ENCODE measurements at places on chromosomes 1 and 21. TPM values are rescaled to one million over a fixed set of nuclear protein-coding genes. Genes with fewer than 3 reads are reported as not detected.

GRCh38 chr1:158035976-158036583 is 42.6 kb downstream of the KIRREL1 start:
- no peak for DNase-seq

GRCh38 chr1:39268112-39268581 is 63.7 kb downstream of the MACF1 start:
- no peak for DNase-seq

DNA sequence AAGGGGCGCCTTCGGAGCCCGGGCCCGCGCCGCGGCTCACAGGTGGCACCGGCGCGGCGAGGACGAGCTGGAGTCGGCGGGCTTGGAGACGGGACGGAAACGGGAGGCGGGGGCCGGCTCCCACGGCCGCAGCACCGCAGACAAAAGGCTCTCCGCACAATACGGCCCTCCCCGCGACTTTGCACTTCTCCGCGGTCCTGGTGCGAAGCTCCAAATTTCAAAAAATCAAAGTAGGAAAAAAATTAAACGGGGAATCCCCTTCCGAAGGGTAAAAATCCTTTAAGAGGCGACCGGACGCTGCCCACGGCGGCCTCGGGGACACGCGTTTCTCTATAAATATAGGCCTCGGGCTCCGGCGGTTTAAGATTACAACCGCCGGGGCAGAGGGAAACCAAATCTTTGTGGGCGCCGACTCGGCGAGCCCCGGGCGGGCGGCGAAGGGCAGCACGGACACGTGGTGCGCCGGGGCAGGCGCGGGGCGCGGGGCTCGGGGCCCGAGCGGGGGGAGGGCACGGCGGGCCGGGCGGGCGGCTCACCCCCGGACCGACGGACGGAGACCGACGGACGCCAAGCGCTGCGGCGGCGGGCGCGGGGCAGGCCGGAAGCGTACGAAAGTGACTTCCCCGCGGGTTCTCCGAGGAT is 453 bp downstream of the PABPC4 start:
- peak; percentile 62 for DNase-seq

WNT9A gene
- 0.08 TPM for total RNA-seq

SPRR2G gene
- not detected for total RNA-seq

- DNase-seq: no peak
These were observed 149.6 kb downstream of the LMO4 start for GRCh38 chr1:87478231-87478630.

Measured in activated naive CD8-positive, alpha-beta T cell treated with anti-CD3 and anti-CD28 coated beads, Interleukin-2, amount 10 ng/mL, durations not matched to agents 7 days and 5 days (primary cell).